ENCODE measurements at places on chromosomes 16 and 17.

GRCh38 chr17:20010936-20011335 is 1.8 kb downstream of the SPECC1 start:
- no peak for DNase-seq

GRCh38 chr16:17467923-17468540 is 2.7 kb downstream of the XYLT1 start:
- peak; percentile 37 for DNase-seq

- DNase-seq = no peak
Measured at GRCh38 chr16:10970065-10970464, 25.7 kb downstream of the CLEC16A start.

GRCh38 chr16:814974-815373 is 14.4 kb upstream of the GNG13 start:
- DNase-seq = no peak

- DNase-seq = no peak
Measured at GRCh38 chr16:86827521-86827920, 249.2 kb downstream of the FOXL1 start.

DNA sequence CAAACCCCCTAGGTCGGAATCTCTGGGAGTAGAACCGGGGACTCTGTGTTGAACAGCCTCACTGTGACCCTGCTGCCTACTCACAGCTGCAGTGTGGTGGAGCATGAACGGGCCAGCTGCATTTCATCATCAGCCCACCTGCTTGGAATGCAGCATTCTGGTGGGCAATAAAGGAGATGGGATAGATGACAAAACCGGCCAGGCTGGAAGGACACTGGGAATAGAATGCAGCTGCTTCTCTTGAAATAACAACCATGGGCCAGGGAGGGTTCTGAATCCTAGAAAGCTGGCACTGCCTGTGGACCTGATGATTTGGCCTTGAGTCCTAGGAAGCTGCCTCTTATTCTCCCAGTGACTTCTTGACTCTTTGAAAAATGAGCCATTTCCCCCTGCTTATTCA is 23.5 kb downstream of the CFAP97D1 start:
- DNase-seq = no peak

GRCh38 chr17:10673312-10673711 is 16.2 kb upstream of the MYH3 start:
- DNase-seq = no peak

- no peak for DNase-seq
Measured at GRCh38 chr17:72183194-72183685, 62.4 kb downstream of the SOX9 start.

GRCh38 chr16:68284847-68285246 is 20.5 kb downstream of the SLC7A6 start:
- no peak for DNase-seq

- DNase-seq = no peak
Measured at GRCh38 chr16:2236337-2237101, at the start of gene DNASE1L2. Gene DNASE1L2, plus strand, starts transcription at chr16:2236444. Its CDS starts 373 bp downstream, at chr16:2236817.

GRCh38 chr16:80372341-80372740 is 168.5 kb upstream of the DYNLRB2 start:
- DNase-seq = no peak

DNA sequence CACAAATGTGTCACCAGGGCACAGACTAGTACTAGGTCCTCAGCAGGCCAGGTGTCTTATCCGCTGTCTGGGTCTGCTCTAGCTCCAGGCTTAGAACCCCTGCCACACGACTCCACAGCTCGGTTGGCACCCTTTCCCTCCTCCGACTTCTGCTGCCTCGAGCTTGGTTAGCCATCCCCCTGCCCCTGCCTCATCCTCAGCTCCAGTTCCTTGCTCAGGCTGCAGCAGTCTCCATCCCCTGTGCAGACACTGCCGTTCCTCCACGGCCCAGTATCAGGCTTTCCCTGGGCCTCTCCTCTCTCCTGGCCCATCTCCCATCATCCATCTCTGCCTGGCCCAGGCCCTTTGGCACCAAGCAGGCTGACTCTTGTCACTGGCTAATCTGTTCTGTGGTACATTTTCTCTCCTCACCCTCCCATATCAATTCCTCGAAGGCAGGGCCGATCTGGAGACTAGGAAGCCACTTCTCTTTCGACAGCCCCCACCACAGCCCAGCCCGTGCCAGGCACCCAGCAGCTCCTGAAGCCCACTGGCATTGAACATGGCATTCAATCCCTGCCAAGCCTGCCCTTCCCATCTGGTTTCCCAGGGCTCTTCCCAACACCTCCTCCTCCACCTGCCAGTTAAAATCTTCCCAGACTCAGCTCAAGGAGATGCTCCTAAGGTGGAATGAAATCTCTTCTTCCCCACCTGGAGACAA is 1.4 kb upstream of the GRN start:
- no peak for DNase-seq

DNA sequence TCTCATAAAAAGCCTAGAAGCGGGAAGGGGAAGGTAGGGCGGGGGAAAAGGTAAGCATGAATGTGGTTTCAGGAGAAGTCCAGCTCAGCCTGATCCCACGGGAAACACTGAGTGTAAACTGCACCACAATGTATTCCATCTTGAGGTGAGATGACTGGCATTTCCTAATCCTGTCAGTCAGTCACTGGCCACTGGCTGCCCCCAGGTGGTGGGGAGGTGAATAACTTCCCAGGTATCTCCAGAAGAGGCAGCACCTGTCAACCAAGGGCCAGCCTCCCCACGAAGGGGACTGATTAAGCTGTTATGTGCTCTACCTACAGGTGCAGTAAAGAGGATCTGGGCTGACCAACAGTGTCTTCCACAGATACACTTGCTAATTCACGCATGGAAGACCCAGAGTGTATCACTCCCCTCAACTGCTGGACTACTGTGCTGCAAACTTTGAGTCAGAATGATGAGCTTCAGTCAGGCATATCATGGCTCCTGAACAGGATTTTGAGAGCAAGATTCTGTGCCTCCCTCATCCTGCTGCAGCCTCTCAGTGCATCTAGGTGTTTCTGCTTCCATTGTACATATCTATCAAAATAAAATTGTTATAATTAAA is 108.5 kb upstream of the CCL2 start:
- DNase-seq = peak; percentile 38

GRCh38 chr17:39186481-39187002 is 10.9 kb downstream of the CACNB1 start:
- DNase-seq = no peak

DNA sequence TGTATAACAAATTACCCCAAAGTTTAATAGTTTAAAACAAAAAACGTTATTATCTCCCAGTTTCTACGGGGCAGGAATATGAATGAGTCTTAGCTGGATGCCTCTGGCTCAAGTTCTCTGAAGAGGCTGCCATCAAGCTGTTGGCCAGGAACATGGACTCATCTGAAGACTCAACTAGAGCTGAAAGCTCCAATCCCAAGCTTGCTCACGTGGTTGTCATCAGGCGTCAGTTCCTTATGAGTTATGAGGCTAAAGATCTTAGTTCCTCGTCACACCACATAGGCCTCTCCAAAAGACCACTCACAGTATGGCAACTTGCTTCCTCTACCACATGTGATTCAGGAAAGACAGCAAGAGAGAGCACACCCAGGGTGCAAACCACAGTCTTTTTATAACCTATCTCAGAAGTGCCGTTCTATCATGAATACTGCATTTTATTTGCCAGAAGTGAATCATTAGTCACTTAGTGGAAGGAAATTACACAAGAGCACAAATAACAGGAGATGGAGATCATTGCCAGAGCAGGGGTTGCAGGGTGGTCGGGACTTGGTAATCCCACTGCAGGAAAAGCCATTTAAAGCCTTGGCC is 48.7 kb upstream of the NLK start:
- DNase-seq = no peak

GRCh38 chr17:12547831-12548230 is 117.9 kb upstream of the MYOCD start:
- no peak for DNase-seq

GRCh38 chr17:40839194-40839593 is 16.8 kb upstream of the KRT10 start:
- DNase-seq = no peak

GRCh38 chr17:57696050-57696449 is 49.0 kb downstream of the CCDC182 start:
- no peak for DNase-seq

DNA sequence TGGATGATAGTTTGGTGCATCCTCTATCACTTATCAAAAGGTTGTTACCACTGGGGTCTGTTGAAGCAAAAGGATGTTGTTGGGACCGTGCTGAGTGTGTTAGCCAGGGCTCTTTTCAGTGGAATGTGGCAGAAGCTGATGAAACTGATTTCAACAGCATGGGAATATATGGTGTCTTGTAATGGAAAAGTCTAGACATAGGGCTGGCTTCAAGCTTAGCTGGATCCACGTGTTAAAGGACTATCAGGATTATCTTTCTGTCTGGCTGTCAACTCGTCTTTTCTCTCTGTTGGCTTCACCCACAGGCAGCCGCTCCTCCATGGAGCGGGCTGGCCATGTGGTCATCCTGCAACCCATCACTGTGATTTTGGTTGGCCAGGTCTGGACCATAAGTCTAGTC is 8.7 kb downstream of the SNX29 start:
- no peak for DNase-seq

DNA sequence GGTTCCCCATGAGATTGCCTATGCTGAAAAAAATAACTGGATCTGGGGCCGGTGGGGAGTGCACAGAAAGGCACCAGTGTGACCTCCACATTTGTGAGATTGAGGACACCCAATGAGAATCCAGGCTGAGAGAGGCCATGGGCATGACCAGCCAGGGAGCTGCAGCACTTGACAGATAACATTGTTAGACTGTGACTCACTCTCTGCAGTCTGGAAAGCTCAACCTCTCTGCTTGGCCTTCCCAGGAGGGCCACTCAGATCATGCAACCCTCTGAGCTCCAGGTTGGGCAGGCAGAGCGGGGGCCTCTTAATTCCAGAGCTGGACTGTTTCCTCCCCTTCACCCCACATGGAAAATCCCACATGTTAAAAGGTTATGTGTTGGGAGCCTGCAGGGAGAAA is 30.1 kb downstream of the FZD2 start:
- DNase-seq = no peak

GRCh38 chr17:83055911-83056582 is 23.4 kb upstream of the METRNL start:
- no peak for DNase-seq

GRCh38 chr17:57498443-57498842 is 242.1 kb downstream of the MSI2 start:
- no peak for DNase-seq

GRCh38 chr16:55568207-55568606 is 1.7 kb downstream of the CAPNS2 start:
- no peak for DNase-seq

DNA sequence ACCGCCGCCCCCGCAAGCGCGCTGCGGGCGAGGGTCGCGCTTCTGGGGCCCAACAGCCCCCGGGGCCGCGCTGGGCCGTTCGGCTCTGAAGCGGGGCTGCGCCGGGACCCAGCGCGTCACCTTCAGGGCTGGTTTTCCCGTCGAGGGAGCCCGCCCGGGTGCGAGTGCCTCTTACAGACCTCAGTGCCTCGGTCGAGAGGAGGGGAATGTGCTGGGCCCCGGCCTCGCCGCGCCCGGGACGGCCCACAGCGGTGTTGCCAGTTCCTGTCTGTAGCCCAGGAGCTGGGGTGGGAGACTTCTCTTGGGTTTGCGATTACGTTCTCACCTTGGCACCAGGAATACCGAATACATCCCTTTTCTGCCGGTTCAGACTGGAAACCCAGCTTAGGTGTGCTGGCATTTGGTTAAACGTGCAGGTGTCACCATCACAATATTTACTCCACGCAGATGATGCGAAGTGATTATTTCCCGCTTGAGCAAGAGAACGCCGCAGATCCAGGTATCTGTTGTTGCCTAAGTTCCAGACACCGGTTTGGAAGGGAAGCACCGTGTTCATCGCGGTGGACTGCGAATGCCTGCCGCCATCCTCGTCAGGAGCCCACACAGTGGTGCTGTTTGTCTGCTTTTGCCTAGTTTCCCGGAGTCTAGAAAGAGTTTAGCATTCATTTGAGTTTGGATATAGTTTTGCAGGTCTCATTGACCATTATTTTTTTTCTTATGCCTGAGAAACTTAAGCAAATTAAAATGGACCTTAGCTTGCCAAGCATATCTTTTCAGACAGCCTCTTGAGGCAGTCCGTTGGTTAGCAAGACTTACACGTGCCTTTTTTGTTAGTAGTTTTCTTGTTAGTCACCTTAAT is 914 bp downstream of the MAP1LC3B start:
- DNase-seq = no peak

DNA sequence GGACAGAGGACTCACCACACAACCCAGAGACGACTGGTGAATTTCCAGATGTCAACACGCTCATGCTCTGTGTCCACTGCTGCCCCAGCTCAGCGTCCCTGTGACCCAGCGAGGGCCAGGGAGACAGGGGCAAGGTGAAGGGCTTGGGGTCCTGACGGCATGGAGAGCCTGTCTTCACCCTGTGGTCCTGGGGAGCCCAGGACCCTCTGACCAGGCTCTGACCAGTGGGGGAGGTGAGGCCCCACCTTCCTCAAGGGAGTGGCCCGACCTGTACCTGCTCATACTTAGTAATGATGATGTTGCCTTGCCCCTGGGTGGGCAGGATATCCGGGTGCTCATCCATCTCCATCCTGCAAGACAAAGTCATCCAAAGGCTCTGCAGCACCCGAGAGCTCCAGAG is 39.8 kb downstream of the TNFRSF13B start:
- no peak for DNase-seq

- peak; percentile 23 for DNase-seq
Measured at GRCh38 chr17:75152922-75153779, 1.2 kb downstream of the JPT1 start.

GRCh38 chr16:85025781-85026653 is 1.6 kb upstream of the KIAA0513 start:
- DNase-seq = no peak

DNA sequence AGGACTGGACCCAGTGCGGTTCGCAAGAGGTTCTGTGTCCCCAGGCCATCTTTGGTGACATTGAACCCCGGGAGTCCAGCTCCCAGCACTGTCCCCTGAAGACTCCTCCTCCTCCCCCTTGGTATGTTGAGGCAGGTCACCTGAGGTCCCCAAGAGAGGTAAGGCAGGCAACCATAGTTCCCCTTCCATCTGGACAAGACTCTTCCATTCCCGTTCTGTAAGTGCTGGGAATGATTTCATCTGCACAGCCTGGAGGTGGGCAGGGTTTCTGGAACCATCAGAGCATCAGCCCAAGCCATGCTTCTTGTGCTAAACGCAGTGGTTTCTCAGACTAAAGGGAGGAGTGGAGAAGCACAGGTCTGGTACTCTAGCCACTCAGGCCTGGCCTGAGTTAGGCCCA is 24.9 kb downstream of the COPZ2 start:
- no peak for DNase-seq

- no peak for DNase-seq
Measured at GRCh38 chr17:5976251-5976650, 93.9 kb upstream of the WSCD1 start.

Measured in CD4-positive, alpha-beta T cell treated with Interleukin-4 for 4 hours (primary cell).